ENCODE measurements at places on chromosomes 5 and 9.
A peak's percentile ranks its signal among the peaks of the same experiment; 100 is the strongest.

DNA sequence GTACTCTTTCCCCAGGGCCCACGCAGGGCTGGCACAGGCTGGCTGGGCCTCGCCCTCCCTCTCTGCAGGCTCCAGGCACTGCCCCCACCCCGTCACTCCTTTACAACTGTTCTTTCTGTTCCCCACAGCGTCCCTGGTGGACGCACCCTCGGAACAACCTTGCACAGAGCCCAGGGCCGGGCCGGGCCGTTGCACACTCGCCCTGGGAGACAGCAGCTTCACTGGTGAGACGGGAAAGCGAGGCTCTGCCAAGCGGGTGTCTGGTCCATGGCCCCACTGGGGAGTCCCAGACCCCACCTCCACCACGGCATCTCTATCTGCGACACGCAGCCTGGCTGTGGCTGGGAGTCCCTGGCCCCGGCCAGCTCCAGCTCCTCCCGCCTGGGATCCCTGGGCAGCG, 18.4 kb upstream of the QSOX2 start:
- DNase-seq, result no peak

GRCh38 chr5:13809921-13810320, 134.6 kb downstream of the DNAH5 start:
- DNase-seq, result no peak

DNA sequence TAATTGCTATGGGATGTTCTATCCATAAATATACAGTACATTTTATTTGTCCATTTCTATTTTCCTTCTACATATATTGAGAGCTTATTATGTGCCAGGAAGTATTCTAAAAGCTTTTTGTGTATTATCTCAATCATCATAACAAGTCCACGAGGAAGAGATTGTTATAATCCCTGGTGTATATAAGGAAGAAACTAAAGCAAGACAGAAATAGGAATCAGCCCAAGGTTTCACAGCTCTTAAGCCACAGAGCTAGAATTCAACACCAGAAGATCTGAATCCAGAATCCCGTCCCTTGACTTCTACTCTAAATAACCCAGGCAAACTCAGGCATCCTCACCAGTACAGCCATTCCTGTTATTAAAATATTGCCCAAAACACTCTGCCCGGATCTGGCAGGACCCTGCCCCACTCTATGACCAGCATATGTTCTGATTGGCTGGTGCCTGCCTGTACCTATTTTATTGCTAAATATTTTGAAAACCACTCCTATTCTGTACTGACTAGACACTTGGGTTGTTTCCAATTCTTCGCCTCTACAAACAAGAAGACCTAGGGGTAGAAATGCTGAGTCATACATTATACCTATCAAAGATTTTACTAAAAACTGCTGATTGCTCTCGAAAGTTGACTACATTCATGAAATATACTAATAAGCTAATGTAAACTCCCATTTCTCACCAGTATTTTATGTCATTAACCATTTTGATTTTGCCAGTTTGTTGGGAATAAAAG, 297.4 kb downstream of the ENC1 start:
- no peak for DNase-seq

- DNase-seq, result no peak
These were observed 5.8 kb upstream of the TBC1D9B start for GRCh38 chr5:179913461-179913860.

- no peak for DNase-seq
These were observed 24.0 kb downstream of the OR1J1 start for GRCh38 chr9:122453677-122454135.

DNA sequence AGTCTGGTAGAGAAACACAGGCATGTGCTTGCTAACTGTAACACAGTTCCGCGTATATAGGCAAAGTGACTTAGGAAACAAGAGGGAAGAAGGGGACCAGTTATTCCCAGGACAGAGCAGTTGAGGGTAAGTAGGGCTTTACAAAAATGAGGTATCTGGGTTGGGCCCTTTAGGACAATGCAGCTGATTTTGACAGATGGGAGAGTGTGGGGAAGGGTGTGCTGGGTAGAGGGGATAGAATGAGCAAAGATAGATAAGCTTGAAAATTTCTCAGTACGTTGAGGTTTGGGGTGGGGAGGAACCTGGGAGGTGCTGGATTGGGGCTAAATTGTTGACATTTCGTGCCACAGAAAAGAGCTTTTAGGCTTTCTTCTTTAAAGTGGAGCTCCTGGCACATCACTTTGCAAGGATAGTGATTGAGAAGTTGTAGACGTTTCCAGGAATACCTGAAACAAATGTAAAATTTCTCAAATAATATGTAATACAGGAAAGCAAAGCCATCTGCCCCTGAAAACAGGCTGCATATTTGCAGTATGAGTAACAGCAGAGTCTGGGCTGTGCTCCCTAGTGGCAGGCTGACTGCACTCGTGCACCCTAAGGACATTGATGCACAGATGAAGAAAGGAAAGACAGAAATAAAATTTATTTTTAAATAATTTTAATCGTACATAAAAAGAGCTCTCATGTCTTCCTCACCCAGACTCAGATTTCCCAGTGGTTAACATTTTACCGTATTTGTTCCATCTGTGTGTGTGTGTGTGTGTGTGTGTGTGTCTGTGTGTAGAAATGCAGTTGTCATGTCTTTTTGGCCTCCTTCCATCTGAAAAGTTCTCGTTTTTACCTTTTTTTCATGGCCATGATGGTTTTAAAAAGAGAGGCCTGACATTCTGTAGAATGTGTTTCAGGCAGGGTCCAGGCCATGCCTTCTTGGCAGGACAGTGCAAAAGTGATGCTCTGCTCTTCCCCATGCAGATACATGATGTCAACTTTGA, 144.9 kb upstream of the DMRT1 start:
- DNase-seq, result no peak

GRCh38 chr5:68374796-68375518, 159.4 kb downstream of the PIK3R1 start:
- DNase-seq, result no peak

DNA sequence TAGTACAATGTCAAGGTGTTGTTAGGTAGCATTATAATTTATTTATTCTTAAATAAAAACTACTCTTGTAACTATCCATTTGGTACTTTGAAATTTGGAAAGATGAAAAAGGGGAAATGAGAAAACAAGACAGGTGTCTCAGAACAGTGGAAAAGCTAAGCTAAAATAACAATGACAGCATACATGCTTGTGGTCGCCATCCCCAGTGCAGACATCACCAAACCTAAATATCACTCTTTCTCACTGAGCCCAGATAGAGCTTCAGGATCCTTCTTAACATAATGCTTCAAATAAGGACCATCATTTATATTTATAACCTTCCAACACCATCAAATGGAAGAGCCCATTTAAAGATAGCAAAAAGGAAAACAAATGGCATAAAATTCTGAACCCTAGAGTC, 434.4 kb upstream of the BRINP1 start:
- DNase-seq, result no peak

DNA sequence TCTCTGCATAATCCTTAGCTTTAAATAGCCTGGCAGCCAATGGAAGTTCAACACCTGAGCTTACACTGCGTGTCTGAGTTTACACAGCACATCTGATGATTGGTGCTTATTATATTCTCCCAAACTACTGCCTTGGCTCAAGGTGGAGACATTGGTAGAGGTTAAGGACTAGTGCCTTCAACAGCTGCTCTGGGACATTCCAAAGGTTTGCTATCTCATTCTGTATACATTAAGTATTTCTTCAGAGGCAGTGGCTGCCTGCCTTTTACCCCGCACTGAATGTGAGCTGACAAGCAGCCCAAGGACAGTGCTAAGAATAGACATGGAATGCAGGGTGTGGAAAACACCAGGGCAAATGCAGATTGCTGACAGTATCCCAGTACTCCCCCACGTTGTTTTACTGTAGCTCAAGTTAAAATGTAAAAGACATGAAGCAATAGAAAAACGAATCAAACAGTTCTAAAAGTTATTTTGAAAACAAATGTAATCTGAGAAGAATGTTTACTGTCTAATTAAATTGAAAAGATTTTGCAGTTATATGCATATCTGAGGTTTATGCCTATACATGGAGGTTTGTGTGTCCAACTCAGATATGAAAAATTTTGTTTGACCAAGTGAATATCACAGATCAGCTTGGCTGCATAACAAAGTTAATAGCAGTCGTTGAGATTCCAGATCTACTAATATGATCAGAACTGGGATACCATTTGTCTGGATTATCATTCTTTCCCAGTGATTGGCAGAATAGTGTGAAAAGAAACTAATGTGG, 1.8 kb downstream of the HSPB3 start:
- DNase-seq, result no peak

DNA sequence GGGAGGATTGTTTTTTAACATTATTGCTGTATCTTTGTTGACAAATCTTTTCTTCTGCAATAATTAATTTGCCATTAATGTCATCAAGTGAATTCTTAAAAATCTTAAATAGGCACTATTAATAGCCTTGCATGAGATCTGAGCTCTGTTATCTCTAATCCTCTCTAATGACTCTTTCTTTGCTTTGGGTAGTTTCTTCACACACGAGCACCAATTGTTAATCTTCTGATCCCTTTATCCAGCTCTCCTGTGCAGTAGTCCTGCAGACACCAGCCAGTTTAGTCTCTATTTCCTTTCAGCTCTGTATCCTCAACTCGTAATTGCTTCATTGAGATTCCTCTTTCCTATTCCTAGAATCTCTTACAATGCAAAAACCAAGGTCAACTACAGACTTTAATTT, 8.1 kb downstream of the SPINK14 start:
- no peak for DNase-seq

- no peak for DNase-seq
These were observed 180.5 kb downstream of the NFIB start for GRCh38 chr9:14133394-14133793.

DNA sequence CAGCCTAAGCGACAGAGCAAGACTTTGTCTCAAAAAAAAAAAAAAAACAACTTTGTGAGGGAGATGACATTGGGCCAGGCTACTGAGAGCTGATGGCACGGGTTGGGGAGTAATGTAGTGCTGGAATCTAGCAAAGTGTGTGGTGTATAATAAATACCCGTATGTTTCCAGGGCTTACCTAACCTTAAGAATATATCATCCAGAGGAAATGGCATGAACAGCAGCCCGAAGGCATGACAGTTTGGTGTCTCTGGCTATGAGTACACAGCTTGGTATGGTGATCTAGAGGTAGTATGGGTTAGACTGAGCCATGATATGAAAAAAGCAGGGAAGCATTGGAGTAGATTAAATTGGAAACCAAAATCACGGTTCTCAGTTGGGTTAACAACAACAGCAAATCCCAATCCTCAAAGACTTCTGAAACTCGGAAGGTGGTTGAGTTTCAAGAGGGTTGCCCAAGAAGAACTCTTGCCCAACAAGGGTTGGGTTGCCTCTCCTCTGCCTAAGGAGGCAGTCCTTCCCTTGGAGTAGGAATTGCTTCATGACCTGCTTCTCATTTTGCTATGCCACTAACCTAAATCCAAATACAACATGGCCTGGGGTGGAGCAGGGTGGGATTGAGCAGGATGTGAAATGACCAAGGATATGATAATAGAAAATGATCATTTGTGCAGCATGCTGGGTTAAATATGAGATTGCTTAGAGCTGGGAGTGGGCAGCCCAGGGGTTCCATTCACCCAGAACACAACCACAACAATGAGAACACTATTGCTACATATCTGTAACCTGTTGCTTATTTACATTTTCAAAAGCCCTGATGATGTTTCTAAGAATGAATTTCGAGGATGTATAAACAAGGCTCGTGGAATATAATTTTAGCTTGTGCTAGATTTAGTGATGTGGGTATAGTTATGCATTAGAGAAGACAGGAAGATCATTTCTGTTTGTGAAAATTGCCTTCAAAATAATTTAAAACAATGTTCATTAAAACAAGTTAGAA, 64.6 kb upstream of the ZFR start:
- DNase-seq, result peak; percentile 87

- DNase-seq, result peak; percentile 69
These were observed 117.8 kb downstream of the CCDC192 start for GRCh38 chr5:127820910-127821553.

- no peak for DNase-seq
These were observed 91.0 kb upstream of the FAM169A start for GRCh38 chr5:74957029-74957784.

GRCh38 chr9:89749500-89750116, 144.8 kb downstream of the GADD45G start:
- no peak for DNase-seq

DNA sequence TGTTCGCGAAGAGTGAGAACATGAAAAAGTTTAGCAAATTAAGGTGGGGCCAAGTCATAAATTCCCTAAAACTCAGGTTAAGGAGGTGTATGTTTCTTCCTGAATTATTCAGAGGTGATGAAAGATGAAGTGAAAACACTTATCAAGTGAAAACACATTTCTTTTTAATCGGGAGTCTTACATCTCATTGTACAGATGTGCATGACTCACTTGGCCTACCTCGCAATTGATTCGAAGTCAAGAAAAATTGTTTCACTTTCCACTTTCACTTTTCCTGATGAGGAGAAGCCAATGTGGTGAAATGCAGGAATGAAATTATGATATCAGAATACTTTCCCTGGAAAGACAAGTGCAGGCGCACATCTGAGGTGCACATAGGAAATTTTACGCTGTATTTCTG, 78.7 kb downstream of the SLC25A46 start:
- no peak for DNase-seq

- DNase-seq, result no peak
These were observed 51.0 kb upstream of the RNU6ATAC start for GRCh38 chr9:134215420-134215698.

DNA sequence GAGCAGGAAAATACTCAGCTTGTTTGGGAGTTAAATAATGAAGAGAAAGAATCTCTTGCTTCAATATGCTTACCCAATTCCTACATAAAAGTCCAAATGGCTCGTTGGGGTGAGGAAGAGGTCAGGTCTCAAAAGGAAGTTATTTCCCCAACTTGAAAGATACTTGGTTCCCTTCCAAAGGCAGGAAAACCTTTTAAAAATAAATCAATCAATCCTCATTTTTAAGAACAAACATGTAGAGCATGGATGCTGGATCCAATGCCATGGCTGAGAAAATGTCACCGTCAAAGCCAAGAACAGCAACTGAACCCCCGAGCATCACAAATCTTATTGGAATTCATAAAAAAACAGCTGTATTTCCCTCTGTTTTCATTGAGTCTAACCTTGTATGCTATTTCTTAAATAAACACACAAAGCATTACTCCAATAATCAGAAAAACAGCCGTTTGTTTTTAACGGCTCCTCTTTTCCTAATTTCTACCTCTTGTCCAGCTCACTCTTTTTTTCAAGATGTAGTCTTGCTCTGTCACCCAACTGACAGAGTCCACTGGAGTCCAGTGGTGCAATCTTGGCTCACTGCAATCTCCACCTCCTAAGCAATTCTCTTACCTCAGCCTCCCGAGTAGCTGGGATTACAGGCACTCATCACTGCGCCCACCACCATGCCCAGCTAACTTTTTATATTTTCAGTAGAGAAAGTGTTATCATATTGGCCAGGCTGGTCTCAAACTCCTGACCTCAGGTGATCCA, 140.7 kb downstream of the GNA14 start:
- DNase-seq, result peak; percentile 3

DNA sequence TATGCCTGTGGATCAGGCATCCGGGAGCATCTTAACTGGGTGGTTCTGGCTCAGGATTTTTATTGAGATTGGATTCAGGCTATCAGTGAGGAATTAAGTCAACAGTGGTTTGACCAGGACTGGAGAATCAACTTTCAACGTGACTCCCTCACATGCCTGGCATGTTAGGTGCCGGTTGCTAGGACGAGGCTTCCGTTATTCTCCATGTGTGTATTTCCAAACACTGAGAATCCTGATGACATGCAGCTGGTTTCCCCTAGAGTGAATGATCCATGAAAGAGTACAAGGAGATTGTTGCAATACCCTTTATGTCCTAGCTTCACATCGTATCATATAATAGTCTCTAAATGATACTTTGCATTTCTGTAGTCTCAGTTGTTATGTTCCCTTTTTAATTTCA, 529.2 kb downstream of the ANXA1 start:
- DNase-seq, result no peak
